CD4-positive, alpha-beta memory T cell (primary cell): ENCODE measurements at places on chromosomes 1 and 21.
A peak's percentile ranks its signal among the peaks of the same experiment; 100 is the strongest.

DNA sequence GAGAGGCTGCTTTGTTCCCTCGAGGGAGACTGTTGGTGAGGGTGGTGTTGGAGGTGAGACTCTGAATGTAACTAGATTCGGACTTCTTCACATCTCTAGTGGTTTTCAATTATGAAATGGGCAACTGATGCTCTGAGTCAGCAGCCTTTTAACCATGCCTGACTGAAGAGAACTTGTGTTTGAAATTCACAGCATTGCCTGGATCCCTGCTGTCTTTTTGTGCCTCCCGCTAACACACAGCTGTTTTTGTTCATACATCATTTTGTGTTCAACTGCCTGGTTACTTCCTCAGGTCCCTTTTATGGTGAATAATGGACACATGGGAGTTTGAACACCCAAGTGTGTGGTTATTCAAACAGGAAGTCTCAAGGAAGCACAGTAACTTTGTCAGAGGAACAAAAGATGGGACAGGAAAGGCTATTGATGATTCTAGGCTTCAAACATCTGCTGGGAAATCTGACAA, 16.8 kb downstream of the LAMC1 start:
- no peaks in the 10 kb centered on the region for H3K36me3 ChIP-seq
- DNase-seq: no peak
- no peaks in the 10 kb centered on the region for H3K4me1 ChIP-seq
- peaks cover 4% of the 10 kb centered on the region for H3K27me3 ChIP-seq
- H3K4me3 ChIP-seq: no peak overlapping the region

- no peaks in the 10 kb centered on the region for H3K36me3 ChIP-seq
- peaks cover 25% of the 10 kb centered on the region for H3K4me1 ChIP-seq
- peak overlapping the region; percentile 37 for H3K27ac ChIP-seq
- no peaks in the 10 kb centered on the region for H3K27me3 ChIP-seq
- DNase-seq: no peak
Observed at GRCh38 chr1:167714098-167714438, 7.7 kb upstream of the MPZL1 start.

DNA sequence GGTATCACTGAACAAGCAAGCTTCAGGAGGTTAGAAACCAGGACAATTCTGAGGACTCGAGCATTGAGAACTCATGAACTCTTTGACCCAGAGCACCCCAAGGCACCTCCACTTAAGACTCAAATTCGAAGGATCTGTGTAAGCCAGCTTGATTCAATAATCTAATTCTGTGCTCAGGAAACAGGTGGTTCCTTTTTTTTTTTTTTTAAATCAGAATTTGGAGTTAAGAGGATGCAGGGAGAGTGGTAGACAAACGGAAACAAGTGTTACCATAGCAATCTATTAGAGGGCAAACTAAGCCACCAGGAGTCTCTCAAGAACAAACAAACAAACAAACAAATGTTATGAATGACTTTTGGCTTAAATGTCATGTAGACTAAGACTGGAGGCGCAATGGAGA, 53.8 kb upstream of the DPH5 start:
- H3K27me3 ChIP-seq: no peaks in the 10 kb centered on the region
- no peaks in the 10 kb centered on the region for H3K36me3 ChIP-seq
- no peak overlapping the region for H3K27ac ChIP-seq
- no peak for DNase-seq

DNA sequence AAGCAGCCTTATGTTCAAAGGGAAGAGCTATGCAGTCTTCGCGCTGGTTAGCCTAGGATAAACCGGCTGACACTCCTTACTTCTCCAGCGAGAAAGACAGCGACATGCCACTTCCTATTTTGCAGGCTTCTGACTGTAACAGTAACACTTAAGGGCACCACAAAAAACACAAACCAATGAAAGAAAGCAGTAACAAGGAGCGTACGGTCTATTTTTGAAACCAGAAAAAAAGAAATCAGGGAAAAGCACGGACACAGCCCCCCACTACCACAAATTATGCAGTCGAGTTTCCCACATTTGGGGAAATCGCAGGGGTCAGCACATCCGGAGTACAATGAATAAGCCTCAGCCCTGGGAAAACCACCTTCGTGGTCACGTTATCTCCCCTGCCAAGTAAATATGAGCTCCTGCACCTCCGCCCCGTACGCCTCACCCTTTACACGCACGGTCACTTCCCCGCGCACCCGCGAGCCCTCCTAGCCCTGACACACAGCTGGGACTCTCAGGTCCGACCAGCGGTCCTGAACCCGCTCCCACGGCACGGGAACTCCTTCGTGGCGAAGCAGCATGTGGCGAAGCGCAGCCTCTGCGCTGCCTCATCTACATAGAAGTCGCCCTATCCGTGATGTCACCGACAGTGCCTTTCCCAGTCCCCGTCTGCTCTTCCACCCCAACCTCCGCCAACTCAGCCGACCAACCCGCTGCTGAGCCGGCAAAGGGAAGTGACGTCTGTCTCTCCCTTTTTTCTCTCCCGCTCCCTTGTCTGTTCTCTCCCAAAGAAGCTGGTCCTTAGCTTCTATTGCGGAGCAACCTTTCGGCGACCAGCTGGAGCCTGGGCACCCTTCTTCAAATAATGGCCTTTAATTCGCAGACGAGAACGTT, 40.9 kb upstream of the PPIAL4F start:
- peak overlapping the region; percentile 87 for H3K27ac ChIP-seq
- H3K27me3 ChIP-seq: no peaks in the 10 kb centered on the region
- no peaks in the 10 kb centered on the region for H3K36me3 ChIP-seq
- peak overlapping the region; percentile 71 for H3K4me3 ChIP-seq
- H3K4me1 ChIP-seq: peaks cover 11% of the 10 kb centered on the region
- peak; percentile 82 for DNase-seq

GRCh38 chr1:225767634-225768540, 9.7 kb upstream of the SRP9 start:
- no peaks in the 10 kb centered on the region for H3K36me3 ChIP-seq
- H3K27ac ChIP-seq: no peak overlapping the region
- H3K4me1 ChIP-seq: no peaks in the 10 kb centered on the region
- DNase-seq: no peak

DNA sequence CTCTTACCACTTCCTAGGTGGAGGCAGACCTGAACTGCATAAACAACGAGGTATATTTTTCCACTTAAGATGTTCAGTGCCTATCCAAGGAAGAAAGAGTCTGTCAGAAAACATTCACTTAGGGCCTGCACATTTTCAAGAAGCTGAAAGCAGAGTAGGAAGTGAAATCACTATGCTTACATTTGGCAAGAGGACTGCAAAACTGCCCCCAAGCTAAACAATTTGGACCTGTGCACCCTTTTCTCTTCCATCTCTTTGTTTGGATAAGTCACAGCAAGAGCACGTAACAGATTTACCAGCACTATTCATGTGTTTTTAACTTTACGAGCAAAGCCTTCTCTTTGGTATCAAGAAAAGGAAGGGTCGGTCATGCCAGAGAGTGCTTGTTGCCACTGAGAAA, 13.2 kb upstream of the BEND5 start:
- no peak overlapping the region for H3K27ac ChIP-seq
- no peaks in the 10 kb centered on the region for H3K4me1 ChIP-seq
- no peak overlapping the region for H3K4me3 ChIP-seq
- no peaks in the 10 kb centered on the region for H3K27me3 ChIP-seq
- H3K36me3 ChIP-seq: no peaks in the 10 kb centered on the region
- DNase-seq: no peak

- H3K27ac ChIP-seq: no peak overlapping the region
- no peaks in the 10 kb centered on the region for H3K36me3 ChIP-seq
- H3K27me3 ChIP-seq: no peaks in the 10 kb centered on the region
- H3K4me3 ChIP-seq: no peak overlapping the region
- DNase-seq: no peak
- no peaks in the 10 kb centered on the region for H3K4me1 ChIP-seq
Observed at GRCh38 chr1:195097316-195097715, 1510.9 kb downstream of the KCNT2 start.

DNA sequence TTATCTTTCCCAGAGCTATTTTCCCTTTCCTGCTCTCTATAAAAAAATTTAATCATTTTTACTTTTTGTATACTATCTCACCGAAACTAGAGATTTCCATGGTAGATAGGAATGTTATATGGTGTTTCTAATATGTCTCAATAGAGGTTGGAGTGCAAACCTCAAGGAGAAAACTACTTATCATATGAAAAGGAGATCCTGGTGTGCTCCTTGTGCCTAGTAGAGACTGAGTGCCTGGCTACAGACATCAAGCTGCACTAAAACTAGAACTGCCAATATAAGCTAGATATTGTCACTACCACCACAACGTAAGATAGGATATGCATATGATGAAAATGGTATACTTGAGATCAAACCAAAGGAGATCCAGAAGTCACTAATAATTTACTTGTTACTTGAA, 67.0 kb downstream of the RGS18 start:
- H3K36me3 ChIP-seq: no peaks in the 10 kb centered on the region
- H3K4me3 ChIP-seq: no peak overlapping the region
- no peak overlapping the region for H3K27ac ChIP-seq
- no peak for DNase-seq
- no peaks in the 10 kb centered on the region for H3K27me3 ChIP-seq

DNA sequence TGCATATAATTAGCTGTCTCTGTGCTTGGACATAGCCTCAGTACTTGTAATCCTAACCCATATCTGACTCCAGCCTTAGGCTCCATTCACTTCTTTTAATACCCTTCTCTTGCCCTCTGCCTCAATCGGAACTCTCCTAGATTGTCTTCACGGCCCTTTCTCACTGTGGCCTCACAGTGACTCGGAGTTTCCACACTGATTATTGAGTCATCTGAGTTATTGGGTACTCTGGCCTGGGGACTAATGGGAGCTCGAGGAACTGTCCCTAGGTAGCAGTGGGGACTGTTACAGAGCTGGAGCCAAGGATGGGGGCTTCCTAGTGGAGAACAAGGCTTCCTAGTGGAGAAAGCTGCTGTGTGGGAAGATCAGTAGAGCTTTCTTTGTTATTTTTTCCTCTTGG, 17.0 kb downstream of the TRAF5 start:
- DNase-seq: no peak
- no peak overlapping the region for H3K4me3 ChIP-seq
- no peaks in the 10 kb centered on the region for H3K36me3 ChIP-seq
- H3K27ac ChIP-seq: no peak overlapping the region
- H3K27me3 ChIP-seq: no peaks in the 10 kb centered on the region
- peaks cover 94% of the 10 kb centered on the region for H3K4me1 ChIP-seq

DNA sequence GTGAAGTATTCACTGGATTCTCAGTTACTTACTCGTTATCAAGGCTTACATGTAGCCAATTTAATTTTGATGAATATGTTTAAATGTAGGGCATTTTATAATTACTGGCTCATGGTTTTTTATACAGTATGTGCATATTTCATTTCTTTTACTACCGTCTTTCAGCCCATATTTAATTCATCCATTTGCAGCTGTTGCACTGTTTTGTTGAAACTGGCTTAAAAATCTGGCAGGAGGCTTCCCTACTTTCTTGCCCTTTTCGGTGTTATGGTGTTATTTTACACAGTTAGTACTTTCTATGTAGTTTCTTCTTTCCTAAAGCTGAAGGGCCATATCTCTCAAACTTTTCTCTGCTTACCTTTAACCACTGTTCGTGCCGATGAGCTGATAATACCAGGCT, 54.2 kb downstream of the ITSN1 start:
- no peaks in the 10 kb centered on the region for H3K27me3 ChIP-seq
- no peaks in the 10 kb centered on the region for H3K4me1 ChIP-seq
- H3K27ac ChIP-seq: no peak overlapping the region
- H3K36me3 ChIP-seq: no peaks in the 10 kb centered on the region
- no peak for DNase-seq

GRCh38 chr21:31490443-31490842, 146.4 kb upstream of the TIAM1 start:
- no peaks in the 10 kb centered on the region for H3K36me3 ChIP-seq
- H3K27ac ChIP-seq: no peak overlapping the region
- H3K4me1 ChIP-seq: no peaks in the 10 kb centered on the region
- no peaks in the 10 kb centered on the region for H3K27me3 ChIP-seq
- no peak overlapping the region for H3K4me3 ChIP-seq
- DNase-seq: no peak

- no peaks in the 10 kb centered on the region for H3K36me3 ChIP-seq
- no peak overlapping the region for H3K4me3 ChIP-seq
- DNase-seq: no peak
- H3K27ac ChIP-seq: no peak overlapping the region
- no peaks in the 10 kb centered on the region for H3K4me1 ChIP-seq
Observed at GRCh38 chr1:226920446-226920894, 19.6 kb upstream of the COQ8A start.

DNA sequence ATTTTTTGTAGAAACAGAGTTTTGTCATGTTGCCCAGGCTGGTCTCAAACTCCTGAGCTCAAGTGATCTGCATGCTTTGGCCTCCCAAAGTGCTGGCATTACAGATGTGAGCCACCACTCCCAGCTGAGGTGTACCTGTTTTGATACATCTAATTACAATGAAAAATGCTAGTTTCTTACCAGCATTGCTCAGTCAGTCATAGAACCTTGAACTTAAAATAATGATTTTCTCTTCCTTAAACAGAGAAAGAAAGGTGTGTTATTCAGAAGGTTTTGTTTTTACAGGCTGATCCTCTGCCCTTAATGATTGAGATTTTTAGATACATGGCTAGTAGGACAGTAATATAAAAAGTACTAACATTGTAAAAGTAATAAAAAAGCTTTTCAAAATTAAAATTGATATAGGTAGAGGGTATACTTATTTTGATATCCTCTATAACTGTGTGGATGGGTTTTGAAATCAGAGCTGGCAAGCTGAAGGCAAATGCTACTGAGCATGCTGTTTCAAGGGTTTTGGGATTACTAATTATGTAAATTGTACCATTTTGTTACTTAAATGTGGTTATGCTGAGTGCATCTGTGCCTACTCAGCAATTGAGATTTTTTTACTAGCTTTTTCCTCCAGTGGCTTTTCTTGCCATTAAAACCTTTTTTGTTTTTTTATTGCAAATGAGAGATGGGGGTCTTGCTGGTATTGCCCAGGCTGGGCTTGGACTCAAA, 16.1 kb downstream of the PRRC2C start:
- H3K27me3 ChIP-seq: no peaks in the 10 kb centered on the region
- DNase-seq: no peak
- peaks cover 8% of the 10 kb centered on the region for H3K36me3 ChIP-seq
- H3K4me3 ChIP-seq: no peak overlapping the region
- H3K27ac ChIP-seq: peak overlapping the region; percentile 6
- H3K4me1 ChIP-seq: peaks cover 94% of the 10 kb centered on the region

DNA sequence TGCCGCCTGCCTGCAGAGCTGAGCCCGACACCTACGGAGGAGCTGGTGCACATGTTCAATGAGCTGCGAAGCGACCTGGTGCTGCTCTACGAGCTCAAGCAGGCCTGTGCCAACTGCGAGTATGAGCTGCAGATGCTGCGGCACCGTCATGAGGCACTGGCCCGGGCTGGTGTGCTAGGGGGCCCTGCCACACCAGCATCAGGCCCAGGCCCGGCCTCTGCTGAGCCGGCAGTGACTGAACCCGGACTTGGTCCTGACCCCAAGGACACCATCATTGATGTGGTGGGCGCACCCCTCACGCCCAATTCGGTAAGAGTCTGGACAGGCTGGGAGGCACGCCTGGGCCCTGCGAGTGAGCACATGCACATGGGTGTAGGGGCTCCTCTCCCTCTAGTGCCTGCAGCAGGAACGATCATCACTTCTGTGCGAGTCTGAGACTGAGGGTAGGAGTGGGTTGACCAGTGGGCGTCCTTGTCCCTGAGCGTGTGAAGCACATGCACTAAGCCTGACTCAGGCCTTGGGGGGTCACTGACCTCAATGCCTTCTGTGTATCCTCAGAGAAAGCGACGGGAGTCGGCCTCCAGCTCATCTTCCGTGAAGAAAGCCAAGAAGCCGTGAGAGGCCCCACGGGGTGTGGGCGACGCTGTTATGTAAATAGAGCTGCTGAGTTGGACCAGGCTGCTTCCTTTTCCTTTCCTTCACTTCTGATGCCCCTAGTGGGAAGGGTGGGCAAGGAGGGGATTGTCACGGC, 6.9 kb downstream of the DMAP1 start:
- peaks cover 47% of the 10 kb centered on the region for H3K36me3 ChIP-seq
- no peak overlapping the region for H3K4me3 ChIP-seq
- H3K27me3 ChIP-seq: no peaks in the 10 kb centered on the region
- H3K4me1 ChIP-seq: peaks cover 7% of the 10 kb centered on the region
- no peak for DNase-seq
- no peak overlapping the region for H3K27ac ChIP-seq
